GM10248 (cell line): ENCODE measurements at places on chromosomes 1 and 21.

GRCh38 chr1:246678816-246679793 is 45.1 kb upstream of the SCCPDH start:
- no peak for DNase-seq

DNA sequence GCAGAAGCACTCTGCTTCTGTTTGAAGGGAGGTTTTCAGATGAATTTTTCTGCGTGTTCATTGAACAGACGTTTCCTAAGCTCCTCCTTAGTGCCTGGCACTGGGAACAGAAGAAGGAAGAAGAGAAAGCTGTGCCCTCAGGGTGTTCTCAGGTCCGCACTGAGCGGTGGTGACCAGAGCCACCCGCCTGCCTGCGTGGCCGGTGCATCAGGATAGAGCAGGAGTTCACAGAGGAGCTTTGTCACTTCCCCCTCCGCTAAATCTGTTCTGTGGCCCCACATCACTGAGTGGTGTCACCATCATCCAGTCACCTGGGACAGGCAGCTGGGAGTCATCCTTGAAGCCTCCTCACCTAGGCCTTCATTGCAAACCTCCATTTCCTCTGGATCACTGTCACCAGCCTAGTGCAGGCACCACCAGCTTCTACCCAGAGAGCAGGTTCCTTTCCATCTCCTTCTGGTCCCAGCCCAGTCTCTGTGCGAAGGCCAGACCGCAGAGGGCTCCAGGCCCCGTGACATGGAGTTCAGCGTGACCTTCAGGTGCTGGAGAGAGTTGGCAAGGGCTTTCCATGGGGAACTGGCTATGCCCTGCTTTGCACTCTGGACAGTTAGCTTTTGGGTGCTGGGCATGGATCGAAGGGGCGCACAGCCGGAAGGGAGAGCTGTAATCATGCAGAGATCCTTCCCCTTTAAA is 21.7 kb downstream of the PARK7 start:
- DNase-seq: no peak

DNA sequence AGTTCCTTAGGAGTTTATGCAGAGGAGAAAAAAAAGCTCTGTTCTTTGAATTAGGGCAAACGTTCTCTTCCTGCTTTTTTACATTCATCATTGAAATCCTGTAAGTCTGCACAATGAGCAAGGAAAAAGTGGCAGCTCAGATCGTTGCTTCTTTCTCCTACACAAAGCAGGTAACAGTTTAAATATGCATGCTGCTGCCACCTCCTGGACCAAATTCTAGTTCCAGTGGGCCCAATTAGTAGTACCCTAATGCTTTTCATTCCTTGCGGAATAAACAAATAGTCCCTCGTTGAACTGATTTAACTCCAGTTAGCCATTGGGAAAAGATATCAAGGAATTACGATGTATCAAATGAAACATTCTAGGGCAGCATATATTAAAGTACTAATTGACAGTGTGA is 20.1 kb downstream of the YTHDF2 start:
- no peak for DNase-seq

- DNase-seq: no peak
Observed at GRCh38 chr1:14724678-14725077, 126.2 kb downstream of the KAZN start.

DNA sequence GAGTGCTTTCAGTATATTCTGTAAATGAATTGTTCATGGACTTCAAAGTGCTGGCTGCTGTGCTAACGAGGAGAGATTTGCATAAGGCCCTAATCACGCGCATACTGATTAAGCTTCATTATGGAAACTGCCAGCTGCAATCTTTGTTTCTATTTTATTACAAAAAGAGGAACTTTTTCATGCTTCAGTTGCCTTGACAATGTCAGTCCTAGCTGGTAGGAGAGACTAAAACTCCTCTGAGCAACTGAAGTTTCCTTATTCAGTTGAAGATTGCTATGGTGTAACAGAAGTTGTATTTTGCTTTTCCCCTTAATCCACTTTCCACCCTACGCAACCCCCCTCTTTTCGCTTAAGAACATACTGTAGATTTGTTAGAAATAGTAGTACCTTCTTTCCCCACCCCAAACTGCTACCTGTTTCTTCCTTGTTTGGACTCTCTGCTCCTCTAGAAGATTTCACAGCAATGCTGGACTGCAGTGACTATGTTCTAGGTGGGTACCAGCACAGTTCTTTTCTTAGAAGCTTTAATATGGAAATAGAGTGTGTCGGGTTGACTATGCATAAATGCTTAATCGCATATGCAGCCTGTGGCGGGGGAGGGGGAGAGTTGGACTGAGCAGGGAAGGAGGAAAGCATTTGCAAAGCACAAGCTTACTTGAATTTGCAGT is 108.3 kb downstream of the POU2F1 start:
- peak; percentile 42 for DNase-seq

DNA sequence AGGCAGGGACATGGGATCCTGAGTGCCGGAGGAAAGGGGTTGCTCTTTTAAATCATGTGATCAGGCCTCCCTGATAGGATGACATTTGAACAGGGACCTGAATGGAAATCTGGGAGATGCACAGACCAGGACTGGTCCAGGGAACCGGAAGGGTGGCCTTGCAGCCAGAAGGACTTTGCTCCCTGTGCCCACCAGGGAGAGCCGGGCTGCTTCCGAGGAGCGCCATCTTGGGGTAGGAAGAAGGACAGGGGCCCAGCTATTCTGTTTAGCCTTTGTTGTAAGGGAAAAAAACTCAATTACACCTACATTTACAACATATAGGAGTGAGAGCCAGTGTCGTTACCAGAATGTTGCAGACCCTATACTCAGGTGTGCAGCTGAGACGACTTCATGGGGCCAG is 5.5 kb downstream of the KLHDC7A start:
- no peak for DNase-seq

DNA sequence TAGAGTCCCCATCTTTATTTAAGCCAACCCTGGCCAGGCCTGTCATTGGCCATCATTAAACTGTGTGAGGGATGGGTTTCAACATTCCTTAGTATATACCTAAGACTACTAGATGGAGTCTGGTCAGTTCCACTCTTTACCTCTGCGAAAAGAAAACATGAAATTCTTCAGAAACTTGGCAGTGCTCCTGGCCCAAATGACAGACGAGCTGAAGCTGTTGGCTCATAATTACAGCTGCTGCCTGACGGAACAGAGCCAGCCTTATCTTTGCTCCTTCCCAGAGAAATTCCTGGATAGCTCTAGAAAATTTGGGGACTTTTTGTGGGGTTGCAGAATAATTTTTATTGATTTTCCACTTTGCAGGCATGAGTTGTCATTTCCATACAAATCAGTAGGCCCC is 30.4 kb downstream of the NPHS2 start:
- no peak for DNase-seq

GRCh38 chr1:169892176-169892926 is 1.3 kb downstream of the SCYL3 start:
- no peak for DNase-seq

GRCh38 chr1:89877756-89878155 is 56.9 kb downstream of the LRRC8D start:
- no peak for DNase-seq

GRCh38 chr1:53583021-53583867 is 124.0 kb downstream of the DMRTB1 start:
- DNase-seq: no peak

DNA sequence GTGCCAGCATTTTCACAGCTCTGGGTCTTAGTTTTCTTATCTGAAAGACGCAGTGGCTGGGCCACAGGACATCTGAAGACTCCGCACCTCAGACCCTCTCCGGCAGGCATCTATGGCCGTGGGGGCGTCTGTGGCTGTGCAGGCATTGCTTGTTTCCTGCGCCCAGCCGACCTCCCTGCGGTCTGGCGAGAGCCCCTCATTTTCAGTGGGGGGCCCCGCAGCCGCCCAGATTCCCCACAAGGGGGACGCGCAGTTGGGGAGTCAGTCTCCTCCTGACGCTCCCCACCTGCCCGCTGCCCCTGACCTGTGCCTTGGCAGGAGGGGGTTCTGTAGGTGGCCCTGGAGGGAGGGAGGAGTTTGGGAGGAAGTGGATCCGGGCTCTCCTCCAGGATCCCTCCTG is 3.5 kb upstream of the TFF1 start:
- DNase-seq: no peak

GRCh38 chr1:247441606-247442005 is 16.3 kb downstream of the OR2B11 start:
- DNase-seq: no peak

- DNase-seq: no peak
Observed at GRCh38 chr1:212074856-212075255, 39.3 kb downstream of the DTL start.

DNA sequence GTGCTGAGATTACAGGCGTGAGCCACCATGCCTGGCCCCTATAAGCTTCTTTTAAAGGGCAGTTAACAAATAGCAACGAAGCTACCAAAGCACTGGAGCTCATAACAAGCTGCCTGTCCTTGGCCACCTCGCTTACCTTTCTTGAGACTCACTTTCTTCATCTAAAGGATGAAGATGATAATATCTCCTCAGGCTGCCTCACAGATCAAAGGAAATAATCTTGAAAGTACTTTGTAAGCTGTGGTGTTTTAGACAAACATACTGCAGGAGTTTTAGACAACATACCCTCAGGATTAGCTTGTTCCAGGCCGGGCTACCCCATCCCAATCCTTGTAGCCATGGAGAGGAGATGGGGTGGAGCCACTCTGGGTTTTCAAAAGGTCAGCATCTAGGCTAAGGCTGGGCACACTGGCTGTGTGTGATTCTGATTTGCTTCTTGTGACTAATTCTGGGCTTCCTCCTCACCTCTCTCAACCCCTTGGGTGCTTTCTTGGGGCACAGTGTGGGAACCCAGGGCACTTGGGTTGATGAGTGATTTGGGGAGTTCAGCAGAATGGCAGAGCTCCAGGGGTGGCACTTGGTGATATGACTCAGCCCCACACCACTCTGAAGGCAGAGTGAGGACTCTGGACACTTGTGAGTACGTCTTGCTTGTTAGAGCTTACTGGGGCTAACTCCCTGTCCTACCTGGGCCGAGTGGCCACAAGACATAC is 5.2 kb downstream of the GPR25 start:
- peak; percentile 16 for DNase-seq

DNA sequence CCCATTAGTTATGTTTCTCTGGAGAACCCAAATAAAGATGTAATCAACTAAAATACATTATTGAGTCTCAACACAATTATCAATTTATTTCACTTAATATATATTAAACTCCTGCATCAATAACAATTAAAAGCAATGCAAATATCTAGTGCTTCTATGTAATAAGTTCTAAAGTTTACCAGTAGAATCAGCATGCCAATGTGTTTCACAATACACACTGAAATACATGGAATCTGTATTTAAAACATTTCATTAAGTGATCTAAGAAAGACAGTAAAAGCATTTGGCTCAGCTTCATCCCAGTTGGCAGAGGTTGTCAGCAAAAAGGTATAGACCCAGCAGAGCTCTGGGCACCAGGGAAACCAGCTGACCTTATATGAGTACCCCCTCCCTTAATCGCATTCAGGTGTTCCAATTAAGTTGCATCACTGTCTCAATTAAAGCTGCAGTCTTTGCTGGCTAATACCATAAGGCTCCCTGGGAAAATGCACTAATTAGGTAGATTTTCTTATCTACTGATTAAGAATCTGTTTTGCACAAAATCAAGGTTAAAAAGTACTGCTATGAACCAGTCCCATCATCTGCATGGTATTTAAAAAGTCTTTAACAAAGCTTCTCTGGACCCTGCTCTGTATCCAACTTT is 63.1 kb downstream of the NIBAN1 start:
- DNase-seq: no peak

GRCh38 chr1:31785020-31785946 is 21.1 kb upstream of the ADGRB2 start:
- no peak for DNase-seq

- no peak for DNase-seq
Observed at GRCh38 chr1:214587165-214587564, 15.8 kb upstream of the CENPF start.

DNA sequence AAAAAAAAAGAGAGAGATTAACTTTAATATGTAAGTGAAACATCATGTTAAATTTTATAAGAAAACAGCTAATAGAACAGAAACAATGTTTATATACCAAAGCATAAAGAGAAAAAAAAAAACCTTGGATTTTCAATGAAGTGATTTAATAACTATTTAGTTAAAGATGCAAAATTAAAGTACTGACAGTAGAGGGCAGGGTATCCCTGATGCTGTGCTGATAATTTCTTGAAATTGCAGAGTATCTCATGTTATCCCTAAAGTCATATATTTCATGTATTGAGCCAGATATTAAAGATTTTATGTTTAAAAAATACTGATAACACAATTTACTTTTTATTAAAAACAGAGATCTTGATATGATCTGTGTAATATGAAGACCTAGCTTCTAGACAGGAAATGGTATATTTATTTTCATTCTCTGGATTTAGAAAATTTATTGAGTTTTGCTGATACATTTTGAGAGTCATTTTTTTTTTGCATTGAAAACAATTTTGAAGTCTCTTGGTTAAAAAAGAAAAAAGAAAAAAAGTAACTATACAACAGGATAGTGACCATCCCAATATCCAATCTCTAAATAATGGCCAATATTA is 273.2 kb downstream of the USP25 start:
- no peak for DNase-seq

DNA sequence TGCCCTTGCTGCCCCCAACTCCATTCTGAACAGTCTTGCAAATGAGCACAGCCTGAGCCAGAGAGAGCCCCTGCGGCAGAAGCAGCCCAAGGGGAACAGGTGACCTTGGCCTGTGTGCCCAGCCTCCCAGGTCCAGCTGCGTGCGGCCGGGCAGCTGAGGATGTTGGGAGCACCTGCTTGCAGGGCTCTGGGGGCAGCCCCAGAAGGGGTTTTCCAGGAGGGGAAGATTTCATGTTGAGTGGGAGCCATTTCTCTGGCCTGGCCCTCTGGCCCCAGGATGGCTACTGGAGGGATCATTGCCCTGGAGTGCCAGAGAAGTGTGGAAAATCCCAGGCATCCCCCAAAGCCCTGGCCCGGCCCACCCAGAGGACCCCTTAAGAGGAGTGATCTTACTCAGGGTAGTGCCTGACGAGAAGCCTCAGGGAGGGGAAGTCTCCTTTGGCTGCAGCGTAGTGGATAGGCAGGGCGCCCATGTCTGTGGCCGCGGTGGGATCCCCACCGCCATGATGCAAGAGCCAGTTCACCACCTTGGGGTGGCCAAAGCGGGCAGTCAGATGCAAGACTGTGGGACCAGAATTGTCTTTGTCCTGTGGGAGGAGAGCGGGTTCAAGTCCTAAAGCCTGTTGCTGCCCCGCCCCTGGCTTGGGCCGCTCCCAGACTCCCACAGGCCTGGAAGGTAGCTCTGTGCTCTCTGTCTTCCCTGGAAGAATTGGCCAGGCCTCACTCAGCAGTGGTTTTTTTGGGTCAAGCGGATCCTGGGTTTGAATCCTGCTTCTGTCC is 20.6 kb upstream of the RNU1-4 start:
- DNase-seq: peak; percentile 41

DNA sequence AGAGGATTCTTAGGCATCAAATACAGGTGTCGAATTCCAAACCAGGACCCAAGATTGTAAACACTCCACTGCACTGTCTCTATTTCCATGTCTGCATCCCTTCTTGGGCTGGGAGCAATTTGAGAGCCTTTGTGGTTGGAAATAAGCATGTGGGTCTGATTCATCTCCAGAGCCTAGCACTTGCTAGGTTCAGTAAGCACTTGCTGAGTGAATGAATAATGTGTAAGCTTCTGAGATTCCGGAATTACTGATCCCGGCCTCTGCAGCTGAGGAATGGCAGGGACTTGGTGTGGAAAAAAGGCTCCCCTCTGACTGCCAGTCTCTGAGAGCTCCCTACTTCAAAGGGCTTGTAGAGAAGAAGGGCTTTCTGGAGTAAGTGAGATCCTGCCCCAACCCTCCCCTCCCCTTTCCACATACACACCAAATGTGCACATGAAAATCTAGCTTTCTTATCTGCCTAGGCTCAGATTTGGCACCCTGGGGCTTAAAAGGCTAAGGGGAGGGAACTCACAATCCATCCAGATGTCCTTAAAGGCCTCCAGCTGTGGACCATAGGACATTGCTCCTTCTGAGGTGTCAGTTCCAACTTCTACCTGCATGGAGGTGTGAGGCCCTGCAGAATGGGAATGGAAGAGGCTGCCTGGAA is 39.6 kb upstream of the TRABD2B start:
- DNase-seq: no peak
